ENCODE measurements at places on chromosomes 7 and 10.

GRCh38 chr10:73940634-73941221, 29.8 kb downstream of the PLAU start:
- DNase-seq: peak; percentile 84

DNA sequence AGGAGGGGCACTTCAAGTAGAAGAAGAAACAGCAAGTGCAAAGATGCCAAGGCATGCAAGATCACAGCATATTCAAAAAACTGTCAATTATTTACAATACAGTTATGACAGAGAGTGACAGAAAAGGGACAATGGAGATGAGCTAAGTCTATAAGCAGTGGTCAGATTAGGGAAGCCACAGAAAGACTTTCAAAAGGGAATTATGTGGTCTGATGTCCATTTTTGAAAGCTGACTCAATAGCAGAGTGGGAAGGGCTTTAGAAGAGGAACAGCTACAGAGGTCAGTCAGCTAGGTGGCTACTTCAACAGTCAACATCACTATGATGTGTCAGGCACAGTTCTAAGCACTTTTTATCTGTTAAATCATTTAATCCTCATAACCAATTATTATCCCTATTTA, 45.2 kb upstream of the SPOCK2 start:
- no peak for DNase-seq

GRCh38 chr7:149626972-149627371, 129.4 kb upstream of the ZNF746 start:
- DNase-seq: no peak

- DNase-seq: no peak
Measured at GRCh38 chr7:158795272-158795671, 34.0 kb downstream of the ESYT2 start.

DNA sequence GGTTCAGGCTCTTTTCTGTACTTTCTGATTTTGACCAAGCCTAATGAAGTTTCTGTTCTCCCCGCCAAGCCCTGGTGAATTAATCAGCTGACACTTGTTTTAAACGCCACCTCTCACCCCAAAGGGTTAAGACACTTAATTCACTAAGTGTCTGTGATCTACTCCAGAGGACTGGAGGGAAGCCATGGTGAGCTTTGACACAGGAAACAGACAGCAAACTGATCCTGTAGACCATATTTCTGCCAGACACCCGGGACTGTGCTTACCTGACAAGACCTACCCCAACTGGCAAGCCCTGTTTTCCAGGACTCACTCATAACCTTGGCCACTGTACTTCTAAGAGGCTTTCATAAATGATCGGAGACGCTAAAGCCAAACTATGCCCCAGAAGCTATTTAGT, 126.0 kb downstream of the STRA8 start:
- DNase-seq: no peak

DNA sequence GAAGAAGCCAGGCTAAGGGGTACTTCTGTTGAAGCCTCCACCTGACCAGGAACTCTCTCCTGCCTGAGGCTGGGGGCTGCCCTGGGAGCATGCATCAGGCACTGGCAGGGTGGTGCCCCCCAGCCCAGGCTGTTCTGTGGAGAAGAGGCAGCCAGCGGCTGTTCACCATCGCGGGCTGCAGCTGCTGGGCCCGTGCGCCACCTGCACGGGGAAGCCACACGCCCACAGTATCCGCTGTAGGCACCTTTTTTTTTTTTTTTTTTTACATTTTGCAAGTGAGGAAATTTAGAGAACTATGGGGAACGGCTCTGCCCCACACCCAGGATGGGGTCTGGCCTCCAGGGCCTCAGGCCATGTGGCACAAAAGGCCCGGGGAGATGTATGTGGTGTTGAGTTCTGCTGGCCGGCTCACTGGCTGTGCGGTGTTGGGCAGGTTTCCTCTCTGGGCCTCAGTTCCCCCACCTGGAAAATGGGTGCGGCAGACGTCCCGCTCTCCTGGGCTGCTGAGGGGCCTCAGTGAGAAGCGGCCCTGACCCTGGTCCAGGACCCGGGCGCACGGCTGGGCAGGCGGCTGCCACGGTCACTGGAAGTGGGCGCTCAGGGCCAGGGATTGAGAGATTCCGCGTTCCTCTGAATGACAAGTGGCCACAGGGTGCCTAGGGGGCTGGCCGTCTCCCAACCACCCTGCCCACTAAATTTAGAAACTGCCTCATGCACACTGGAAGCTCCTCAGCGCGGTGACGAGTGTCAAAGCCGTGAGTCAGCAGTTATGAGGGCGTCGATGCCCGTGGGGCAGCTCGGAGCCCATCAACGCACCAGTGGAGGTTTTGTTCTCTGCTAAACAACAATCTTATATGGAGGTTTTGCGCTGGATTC, 8.8 kb upstream of the INTS1 start:
- peak; percentile 44 for DNase-seq

DNA sequence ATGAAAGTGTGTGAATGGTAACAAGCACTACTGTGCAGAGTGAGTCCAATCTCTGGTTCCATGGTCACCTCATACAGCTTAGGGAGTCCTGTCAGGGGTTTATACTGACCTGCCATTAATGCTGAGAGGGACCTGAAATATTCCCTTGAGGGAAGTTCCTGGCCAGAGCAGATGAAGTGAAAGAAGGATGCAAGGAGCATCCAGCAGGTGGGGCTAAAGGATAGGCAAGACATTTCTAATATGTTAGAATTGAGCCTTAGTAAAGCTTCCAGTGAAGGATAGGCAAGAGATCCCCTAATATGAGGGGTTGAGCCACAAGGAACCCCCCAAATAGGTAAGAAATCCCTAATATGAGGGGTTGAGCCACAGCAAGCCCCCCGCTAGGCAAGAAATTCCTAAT, 25.5 kb upstream of the FAM221A start:
- DNase-seq: no peak

GRCh38 chr10:67819768-67820204, 18.2 kb downstream of the DNAJC12 start:
- no peak for DNase-seq

- DNase-seq: no peak
Measured at GRCh38 chr10:3438606-3439005, 266.0 kb upstream of the PITRM1 start.

DNA sequence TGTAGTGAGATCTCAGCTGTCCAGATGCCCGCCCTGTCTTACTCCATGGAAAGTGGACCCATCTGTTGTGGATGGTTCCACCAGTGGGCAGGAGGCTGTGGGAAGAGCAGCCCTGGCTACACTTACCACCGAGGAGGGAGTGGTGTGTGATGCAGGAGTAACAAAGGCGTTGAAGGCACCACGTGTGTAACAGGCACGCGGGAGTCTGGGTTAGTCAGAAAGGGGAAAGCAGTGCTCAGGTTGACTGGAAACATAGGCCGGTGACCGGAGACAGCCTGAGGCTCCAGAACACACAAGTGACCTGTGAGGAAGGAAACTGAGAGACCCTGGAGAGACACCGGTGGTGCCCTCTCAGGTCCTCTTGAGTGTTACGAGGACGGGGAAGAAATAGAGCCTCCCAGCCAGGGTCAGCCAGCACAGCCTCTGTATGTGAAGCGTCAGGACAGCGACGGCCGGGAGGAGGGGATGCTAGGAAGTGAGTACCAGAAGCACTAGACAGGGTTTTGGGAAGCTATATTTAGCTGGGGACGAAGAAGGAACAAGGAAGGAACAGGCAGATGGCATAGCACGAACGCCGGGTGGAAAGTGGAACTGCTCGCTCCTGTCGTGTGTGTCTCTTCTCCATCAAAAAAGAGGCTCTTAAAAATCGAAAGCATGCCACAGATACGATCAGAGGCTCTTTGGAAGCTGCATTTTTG, 51.7 kb downstream of the DAGLB start:
- DNase-seq: no peak

- DNase-seq: no peak
Measured at GRCh38 chr7:42192066-42192465, 44.9 kb downstream of the GLI3 start.

DNA sequence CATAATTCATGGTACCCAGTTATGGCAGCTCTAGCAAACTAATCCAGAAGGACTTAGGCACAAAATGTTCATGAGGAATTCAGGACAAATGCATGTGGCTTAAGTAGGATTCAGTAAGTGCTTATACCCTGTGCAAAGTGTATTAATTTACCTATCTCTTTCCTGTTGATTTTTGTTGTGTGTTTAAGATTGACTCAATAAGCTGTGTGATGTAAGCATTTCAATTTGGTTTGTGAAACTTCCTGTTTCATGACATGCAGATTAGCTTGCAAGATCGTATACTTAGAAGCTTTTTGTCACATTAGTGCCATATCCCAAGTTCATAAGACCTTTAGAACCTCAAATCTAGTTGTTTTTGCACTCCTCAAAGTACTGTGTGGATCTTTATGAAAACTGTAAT, 416.7 kb downstream of the ARL4A start:
- no peak for DNase-seq

DNA sequence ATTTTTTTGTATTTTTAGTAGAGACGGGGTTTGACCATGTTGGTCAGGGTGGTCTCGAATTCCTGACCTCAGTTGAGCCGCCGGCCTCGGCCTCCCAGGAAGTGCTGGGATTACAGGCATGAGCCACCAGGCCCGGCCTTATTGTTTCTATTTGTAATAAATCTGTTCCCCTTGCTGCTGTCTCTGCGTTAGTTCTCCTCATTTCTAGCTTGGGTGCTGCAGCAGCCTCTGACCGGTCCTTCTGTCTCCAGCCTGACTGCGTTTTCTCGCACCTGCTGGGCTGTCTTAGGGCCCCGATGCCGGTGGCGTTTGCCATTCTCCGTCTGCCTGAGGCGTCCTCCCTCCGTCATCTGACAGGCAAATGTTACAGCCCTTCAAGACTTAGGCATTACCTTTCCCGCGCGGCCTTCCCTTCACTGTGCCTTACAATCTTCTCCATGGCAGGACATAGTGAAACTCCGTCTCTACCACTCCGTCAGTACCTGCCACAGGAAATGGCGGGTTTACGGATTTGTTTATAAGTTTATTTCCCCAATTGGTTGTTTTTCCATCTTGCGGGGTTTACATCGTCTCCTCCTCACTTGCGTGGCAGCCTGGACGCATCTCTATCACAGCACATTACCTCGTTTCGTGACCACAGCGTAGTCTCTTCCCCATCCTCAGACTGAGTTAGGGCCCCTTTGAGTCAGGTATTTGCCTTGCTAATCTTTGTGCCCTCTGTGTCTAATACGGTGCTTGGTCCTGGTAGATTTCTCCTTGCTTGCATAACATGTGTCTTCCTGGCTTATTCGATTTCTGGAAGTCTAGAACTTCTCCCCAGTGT, 2.3 kb upstream of the GIMAP8 start:
- DNase-seq: no peak

DNA sequence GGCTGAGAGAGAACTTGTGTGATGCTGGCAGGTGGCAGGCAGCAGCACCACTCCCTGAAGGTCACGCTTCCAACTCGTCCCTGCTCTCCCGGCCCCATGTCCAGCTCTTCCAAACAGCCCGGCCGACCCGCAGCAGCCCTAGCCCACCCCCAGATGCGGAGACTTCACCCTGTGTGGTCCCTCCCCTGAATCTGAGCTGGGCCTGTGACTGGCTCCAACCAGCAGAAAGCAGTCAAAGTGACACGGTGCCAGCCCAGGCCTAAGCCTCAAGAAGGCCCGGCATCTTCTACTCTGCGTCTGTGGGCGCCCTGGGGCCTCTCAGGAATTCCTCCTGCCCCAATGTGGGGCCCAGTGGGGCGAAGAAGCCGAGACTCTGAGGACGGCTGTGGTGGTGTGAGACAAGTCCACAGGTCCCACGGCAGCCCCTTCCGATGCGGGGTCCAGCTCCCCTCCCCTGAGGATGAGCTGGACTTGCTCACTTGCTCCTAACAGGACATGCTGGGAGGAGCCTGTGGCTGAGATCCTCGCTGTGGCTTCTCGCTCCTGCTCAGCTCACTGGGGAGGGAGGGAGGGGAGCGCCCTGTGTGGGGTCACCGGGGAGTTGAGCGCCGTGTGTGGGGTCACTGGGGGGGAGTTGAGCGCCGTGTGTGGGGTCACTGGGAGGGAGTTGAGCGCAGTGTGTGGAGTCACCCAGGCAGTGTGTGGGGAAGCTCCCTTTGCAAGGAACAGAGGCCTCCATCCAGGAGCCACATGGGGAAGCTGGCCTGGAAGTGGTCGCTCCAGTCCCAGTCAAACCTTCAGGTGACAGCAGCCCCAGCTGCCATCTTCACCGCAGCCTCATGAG, 9.5 kb downstream of the STK32C start:
- DNase-seq: no peak

- no peak for DNase-seq
Measured at GRCh38 chr7:83410989-83411591, 237.8 kb downstream of the SEMA3E start.

- DNase-seq: no peak
Measured at GRCh38 chr7:108010377-108010776, 7.4 kb upstream of the LAMB1 start.

GRCh38 chr7:95397381-95397780, 1.2 kb upstream of the PON3 start:
- no peak for DNase-seq

DNA sequence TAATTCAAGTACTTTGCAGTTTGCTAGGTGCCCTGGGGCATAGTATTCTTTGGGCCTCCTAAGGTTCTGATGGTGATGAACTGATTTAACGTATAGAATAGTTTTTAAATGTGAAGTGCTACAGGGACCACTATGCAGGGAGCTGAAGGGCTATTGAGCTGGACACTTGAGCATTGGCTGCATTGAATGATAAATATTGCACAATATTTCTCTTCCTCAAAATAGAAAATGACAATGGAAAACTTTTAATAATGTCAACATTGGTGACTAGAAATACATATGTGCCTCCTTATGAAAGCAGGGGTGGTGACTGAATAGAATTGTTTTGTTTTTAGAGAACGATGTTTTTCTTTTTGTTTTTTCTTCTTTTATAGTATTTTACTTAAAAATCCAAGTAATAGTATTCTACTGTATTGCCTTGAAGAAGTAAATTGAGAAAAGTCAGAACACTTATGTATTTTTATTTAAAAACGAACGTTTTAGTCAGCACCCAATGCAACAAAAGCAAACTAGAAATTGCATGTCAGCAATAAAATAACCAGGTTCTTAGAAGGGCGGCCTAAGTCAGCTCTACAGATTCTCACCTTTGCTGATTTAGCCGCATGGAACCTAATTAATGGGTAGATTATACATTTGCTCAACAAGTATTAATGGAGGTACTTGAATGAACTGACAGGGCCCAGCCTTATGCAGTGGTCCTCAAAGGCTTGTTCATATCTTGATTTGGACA, 244.0 kb upstream of the KLF6 start:
- DNase-seq: no peak

- no peak for DNase-seq
Measured at GRCh38 chr7:30815951-30816644, 44.9 kb downstream of the MINDY4 start.

DNA sequence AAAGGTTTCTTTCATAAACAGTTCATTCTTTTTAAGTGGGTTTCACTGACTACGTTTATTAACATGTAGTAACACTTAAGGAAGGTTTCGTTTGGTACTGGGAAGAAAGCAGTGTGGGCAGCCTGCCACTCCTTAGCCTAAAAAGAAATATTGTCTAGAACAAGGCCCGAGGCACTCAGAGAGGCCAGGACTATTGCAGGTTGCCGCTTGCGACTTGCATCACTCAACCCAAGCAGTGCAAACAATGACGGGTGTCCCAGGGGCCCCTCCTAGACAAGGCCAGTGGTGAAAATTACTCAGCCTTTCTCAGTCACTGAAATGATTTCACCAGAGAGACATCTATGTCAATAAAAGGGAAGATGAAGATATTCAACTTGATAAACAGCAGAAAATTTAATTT, 243.9 kb downstream of the SNX13 start:
- DNase-seq: no peak

All from activated CD4-positive, alpha-beta T cell treated with anti-CD3 and anti-CD28 coated beads, Interleukin-2, amount 50 U/mL, for 1 hour (primary cell).